ENCODE measurements at places on chromosomes 6 and 20.

GRCh38 chr6:14066782-14067406 is 50.7 kb upstream of the CD83 start:
- peak; percentile 76 for DNase-seq

DNA sequence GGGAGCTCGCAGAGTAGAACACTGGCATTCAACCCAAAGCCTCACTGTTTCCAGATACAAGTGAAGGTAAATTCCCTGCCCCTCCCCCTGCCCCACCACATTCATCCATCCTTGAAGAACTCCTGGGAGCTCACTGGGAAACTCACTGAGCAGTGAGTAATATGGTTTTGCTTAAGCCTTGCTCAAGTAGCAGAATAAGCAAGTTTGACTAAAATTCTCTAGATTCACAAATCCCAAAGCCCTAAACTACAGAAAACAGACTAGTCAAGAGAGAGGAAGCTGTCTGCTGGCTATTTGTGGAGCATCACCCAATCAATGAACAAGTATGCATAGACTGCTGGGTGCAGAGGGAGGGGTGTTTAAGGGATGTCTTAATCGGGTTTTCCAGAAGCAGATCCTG is 82.1 kb downstream of the UNC5CL start:
- no peak for DNase-seq

DNA sequence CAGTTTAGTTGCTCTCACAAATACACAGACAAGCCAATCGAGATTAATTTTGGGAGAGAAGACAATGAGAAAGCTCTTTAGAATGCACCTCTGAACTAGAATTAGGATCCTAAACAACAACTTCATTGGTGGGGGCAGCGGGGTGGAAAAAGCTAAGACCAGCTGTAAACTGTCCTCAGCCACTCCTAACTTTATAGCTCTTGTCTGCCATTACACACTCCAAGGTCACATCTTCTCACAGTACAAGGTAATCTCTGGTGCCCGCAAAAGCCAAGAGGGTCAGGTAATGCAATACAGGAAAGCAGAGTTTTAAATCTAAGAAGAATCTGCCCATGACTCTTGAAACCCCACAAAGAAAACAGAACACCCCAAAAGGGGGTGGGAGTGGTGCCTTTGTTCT is 17.8 kb upstream of the IL22RA2 start:
- DNase-seq: no peak

GRCh38 chr6:141483598-141484061 is 649.1 kb upstream of the GJE1 start:
- peak; percentile 96 for DNase-seq

DNA sequence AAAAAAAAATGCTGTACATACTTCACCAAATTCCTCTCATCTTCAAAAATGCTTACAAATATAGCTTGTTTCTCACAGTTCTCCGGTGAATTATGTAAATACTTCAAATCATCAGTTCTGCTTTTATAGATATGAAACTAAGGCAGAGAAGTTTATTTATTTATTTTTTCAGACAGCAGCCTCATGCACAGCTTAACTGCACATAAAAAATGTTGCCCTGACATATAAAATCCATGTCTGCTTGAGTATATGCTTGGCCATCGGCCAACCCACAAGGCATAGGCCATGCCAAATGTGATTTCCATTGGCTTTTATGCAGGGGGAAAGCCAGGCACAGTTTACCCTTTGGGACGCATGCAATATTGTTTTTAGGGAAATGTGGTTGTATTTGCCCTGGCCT is 57.3 kb upstream of the PHACTR2 start:
- no peak for DNase-seq

DNA sequence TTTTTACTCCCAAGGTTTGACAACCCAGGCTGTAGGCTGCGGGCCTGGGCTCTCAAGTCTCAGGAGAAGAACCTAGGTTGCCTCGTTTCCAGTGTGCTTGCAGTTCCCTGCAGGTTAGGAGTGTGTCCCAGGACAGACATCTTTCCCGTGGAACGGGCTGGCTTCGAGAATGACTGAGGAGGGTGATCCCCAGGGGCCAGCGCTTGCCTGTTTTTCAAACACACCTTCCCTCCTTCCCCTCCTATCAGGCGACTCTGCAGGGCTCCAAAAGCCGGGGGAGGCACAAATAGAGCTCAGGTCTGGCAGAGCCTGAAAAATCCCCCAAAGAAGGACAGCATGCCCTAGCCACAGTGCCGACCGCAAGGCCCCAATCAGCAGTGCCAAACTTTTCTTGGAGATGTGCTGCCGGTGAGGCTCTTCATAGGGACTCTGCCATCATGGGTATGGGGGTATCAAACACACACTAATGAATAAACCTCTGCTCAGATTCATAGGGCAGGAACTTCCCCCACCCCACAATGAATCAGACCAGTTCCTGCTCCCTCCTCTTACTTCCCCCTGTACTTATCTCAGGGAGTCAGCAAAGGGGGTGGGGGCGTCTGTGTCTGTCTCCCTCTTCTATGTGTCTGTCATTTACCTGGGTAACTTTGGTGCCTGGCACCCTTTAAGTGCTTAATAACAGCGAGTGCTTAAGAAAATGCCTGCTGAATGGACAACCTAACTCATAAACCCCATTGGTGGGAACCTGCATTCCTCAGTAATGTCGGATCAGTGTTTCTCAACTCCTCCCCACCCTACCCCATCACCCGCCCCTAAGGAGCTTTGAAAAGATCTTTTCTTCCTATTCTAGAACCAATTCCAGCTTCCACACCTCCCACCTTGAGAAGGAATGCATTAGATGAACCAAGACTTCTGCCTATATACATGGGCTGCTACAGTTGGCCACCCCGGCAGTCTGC is 1.6 kb downstream of the KCNG1 start:
- no peak for DNase-seq

DNA sequence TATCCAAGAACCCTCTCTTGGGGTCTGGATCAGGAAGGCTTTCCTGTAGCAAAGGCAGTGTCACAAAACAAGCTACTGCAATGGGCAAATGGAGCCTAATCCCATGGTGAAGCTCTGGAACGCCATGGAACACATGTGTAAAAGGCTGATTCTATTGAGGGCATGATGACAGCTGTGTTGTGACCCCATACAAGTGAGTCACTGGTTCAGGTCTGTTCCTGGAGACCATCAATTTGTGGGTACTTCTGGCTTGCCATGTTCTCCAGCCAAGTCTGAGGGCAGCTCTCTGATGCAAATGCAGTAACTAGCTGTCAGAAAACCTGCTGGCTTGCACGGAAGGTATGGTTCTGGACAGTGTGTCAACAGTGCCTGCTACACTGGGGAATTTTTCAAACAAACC is 33.3 kb upstream of the ECHDC1 start:
- DNase-seq: peak; percentile 22

DNA sequence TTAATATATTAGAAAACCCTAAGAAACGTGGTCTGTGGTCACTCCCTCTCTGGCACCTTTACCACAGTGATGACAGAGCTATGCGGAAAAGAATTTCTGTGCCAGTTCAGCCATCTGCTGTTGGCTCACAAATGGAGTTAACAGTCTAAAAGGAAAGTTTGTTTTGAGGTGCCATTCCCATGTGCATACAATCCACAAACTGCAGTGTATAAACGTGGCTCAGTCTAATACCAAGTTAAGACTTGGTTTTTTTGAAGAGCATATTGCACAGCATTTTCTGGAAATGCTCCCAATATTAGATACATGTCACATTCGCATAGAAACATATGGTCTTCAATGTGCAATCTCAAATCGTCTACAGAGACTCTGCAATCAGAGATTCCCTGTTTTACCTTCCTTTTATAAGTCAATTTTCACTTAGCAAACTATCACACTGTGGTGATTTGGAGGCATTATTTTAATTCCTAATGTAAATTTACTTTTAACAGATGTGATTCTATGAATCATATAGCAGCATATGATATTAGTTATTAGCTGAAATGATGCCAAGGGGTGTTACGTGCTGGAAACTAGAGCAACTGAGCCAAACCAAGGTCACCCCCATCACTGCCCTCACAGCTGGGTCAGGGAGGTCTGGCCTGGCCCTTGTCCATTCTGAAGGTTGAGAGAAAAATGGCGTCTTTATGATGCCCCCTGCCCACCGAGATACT is 383.5 kb downstream of the PRKN start:
- no peak for DNase-seq

GRCh38 chr6:168136001-168136400 is 57.0 kb upstream of the FRMD1 start:
- DNase-seq: no peak

DNA sequence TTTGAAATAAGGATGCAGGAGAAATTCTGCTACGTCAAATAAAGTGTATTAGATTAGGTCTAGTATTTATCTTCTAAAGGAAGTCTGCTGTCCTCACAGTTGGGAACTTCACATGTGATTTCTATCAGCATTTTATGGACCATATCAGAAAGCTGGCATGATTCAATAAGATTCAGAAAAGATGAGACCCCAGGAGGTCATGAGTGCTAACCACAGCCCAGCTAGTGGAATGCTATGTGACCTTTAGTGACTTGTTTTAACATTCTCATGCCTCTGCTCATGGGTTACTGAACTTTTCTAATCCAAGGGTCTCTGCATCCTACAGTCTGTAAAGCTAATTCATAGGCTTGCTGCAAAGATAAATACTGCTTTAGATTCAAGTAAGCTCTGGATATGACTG is 150.1 kb downstream of the GMPR start:
- peak; percentile 45 for DNase-seq

- DNase-seq: no peak
Observed at GRCh38 chr6:24606200-24606930, 39.6 kb downstream of the KIAA0319 start.

- DNase-seq: no peak
Observed at GRCh38 chr6:67200626-67201403, 1434.3 kb upstream of the ADGRB3 start.

DNA sequence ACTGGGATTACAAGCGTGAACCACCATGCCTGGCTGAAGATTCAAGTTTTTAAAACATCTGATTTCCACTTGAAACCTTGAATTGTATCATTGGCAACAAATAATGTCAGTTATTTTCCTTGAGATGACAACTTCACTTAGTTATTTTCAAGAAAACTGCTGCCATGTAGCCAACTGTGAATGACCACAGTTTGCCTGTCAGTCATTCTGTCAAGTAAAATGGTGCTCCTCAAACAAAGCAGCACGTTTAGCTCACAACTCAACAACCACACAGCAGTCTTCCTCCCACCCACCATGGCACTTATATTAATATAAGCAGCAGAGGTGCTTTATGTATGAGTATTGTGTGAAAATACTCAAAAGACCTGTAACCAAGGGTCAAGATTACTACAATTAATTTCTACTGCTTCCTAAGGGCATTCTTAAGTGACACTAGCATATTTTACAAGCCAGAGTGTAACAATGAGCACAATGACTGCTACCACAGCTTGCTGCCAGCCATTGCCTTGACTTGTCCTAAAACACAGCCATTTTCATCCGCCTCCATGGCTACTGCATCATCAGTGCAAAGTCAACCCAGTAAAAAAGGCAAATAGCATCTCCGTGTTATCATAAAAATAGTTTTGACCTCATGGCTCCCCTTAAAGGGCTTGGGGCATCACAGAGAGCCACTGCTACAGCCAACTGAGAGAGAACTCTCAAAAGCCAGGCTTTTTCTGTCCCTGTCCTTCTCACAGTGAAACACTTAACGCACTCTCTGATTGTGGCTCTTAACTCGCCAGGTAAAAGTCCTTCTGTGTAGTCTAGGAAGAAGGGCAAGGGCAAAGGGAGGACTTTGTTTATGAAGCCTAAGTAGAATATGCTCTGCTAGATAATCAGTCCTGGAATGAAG is 96.4 kb upstream of the TAB2 start:
- no peak for DNase-seq

DNA sequence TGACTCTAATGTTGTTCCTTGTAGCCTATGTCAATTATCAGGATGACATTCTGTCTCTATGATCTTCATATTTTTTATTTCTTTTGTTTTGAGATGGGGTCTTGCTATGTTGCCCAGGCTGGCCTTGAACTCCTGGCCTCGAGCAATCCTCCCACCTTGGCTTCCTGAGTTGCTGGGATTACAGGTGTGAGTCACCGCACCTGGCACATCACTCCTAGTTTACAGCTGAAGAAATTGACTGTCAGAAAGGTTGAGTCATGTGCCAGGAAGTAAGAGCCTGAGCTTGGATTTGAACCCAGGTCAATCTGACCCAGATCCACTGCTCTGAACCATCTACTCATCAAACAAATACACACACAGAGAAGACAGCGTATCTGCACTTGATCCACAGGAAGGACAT is 14.4 kb downstream of the PPP1R3G start:
- peak; percentile 5 for DNase-seq

GRCh38 chr20:37734228-37734985 is 40.6 kb downstream of the CTNNBL1 start:
- no peak for DNase-seq

DNA sequence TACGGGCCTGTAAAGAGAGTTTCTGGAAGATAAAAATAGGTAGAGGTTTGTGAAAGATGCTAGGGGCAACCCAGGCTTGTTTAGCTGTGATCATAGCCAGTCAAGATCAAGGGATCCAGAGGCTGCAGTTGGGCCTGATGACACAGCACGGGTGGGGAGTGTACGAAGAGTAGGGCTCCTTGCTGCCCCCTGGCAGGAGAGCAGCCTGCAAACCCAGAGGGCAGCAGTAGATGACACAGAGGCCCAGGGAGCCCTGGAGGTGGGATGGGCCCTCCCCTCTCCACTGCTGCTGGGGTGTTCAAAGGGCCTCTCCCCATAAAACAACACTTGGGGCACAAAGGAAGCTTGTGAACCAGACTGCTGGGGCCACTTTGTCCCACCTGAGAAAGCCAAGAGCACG is 47.2 kb downstream of the VEGFA start:
- peak; percentile 36 for DNase-seq

- DNase-seq: peak; percentile 10
Observed at GRCh38 chr6:72042088-72042487, 155.7 kb downstream of the RIMS1 start.

DNA sequence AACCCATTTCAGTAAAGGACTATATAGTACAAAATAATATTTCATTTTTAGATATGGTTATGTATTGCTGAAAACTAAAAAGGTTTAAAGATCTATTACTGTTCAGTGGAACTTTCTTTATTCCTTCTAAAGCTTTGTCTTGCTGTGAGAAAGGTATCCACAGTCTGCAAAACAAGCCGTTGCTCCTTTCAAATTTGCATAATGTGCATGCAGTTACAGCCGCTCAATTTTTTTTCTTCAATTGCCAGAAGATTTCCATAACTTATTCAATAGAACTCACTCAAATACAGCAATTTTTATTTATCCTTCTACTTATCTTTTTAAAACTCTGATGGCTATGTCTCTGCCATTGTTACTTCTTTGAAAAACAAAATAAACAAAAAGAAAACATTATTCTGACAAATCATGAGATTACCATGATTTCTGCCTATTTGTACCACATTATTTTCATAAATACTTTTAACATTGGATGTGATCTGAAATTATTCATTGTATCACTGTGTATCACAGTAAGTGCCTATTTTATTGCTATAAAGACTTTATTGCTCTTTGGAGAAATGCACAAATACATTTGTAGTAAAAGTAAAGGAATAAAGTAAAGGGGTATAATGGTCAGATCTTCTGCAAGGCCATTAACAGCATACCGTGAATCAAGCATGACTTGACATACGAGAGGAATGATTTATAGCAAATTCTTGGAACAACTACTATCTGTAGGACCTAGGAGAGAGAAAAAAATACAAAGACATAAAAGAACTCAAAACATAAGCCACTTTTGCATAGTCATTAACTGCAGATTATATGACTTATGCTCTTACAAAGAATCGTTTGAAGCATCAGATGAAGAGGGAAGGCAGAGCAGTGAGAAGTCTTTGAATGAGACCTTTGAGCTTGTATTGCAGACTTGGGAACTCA is 29.6 kb upstream of the HBS1L start:
- no peak for DNase-seq

Data from HCEC 1CT (cell line).